ENCODE measurements at places on chromosomes 2 and 18. TPM values are rescaled to one million over a fixed set of nuclear protein-coding genes. Genes with fewer than 3 reads are reported as not detected.

- no peak for DNase-seq
These were observed at the start of gene PRKD3 for GRCh38 chr2:37324786-37325624. Gene PRKD3, minus strand, starts transcription at chr2:37324833. Its CDS starts 8,309 bp downstream, at chr2:37316524.

DNA sequence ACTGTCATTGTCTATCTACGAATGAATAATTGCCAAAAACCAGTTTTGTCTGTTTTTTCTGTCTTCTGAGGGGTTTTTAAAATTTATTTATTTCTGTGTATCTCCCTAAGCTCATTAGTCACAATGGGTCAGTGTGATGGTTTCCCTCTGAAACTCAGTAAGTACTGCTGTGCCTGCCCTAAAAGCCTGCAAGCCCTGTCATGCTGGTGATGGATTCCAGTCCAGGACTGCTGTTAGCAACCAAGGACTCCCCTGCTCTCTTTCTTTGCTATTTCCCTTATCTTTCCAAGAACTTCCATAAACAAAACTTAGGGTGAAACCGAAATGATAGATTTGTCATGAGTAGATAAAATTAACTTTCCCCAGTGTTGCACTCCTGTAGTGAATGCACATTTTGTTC is 11.8 kb upstream of the DSG2 start:
- DNase-seq = no peak

IL36RN gene
- not detected for polyA plus RNA-seq

DNA sequence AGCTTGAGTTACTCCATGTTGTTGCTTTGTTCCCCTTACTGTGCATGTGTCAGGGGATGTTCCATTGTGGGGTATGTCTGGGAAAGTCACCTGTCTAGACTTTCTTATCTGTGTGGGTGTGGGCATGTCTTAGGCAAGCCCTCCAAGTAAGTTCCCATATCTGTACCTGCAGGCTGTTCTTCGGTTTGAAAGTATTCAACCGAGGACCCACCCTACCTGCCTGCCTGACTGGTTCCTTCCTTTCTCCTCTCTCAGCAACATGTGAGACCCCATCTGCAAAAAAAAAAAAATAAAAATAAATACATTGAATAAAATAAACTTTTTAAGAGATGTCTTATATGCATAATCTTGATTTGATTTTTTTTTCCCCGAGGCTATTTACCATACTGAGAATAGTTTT is 622.7 kb downstream of the TDRD15 start:
- DNase-seq = no peak

RAX gene
- polyA plus RNA-seq = not detected

ZBTB7C gene
- polyA plus RNA-seq = not detected

DNA sequence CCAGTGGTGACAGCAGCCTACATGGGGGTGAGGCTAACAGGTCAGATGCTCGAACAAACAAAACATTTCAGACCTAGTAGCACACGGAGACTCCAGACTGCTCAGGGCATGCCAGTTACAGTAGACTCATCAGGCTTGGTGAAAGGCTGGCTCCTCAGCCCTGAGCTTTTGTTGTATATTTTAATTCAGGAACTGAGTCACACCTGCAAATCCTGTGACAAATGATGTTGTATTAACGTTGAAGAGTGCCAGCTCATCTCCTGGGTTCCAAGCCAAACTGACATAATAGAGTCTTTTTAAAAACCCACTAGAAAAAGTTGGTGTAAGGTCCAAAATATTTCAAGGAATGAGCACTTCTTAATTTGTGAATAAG is 65.3 kb downstream of the C1D start:
- peak; percentile 27 for DNase-seq

GRCh38 chr2:21001225-21001946 is 42.5 kb downstream of the APOB start:
- no peak for DNase-seq

GRCh38 chr2:7971248-7971647 is 710.6 kb upstream of the ID2 start:
- DNase-seq = no peak

DNA sequence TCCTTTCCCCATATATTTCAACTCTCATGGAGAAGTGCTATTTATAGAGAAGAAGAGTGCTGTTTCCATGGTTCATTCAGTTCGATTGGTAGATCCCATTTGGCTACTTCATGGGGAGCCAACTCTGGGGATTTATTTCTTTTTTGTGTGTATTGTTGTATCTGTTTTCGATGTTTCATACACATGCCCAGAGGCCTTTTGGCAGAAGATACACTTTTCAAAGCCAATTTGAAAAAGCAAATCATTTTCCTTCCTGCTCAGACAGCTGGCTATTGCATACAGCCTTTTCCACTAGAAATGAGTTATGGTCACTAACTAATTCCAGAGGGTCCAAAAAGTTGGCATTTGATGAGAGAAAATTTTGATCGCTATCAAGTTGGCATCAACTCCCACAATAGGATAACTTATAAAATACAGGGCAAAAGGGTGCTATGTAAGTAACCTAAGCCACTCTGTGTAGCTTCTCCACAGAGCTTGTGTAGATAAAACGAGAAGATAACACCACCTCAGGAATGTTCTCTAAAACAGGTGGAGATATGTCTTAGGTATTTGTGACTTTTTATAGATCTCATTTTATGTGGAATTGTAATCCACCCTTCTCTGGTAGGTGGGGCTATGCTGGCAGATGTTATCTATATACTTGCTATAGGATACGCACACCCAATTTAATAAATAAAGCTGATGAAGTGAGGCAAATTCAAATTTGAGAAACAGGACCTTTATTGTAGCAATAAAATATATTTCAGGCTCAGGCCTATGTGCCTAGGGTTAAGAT is 798.5 kb downstream of the SATB2 start:
- DNase-seq = no peak

GRCh38 chr2:16319551-16320121 is 346.0 kb downstream of the CYRIA start:
- DNase-seq = no peak

DNA sequence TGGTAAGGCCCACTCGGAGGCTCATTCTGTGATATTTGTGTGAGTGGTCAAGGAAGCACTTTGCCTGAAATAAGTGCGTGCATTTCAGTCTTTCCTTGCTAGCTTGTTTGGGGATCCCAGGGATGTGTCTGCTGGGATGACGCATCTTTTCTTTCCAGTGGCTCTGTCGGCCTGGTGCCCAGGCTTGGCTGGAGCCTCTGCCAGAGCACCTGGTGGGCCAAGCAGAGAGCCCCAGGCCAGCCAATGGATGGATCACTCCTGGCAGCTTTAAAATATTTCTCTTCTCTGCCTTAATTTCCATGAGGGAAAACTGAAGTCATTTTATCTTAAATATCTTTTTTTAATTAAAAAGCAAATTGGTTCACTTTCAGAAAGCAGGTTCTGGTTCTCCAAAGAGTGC is 501.8 kb upstream of the HS6ST1 start:
- no peak for DNase-seq

DNA sequence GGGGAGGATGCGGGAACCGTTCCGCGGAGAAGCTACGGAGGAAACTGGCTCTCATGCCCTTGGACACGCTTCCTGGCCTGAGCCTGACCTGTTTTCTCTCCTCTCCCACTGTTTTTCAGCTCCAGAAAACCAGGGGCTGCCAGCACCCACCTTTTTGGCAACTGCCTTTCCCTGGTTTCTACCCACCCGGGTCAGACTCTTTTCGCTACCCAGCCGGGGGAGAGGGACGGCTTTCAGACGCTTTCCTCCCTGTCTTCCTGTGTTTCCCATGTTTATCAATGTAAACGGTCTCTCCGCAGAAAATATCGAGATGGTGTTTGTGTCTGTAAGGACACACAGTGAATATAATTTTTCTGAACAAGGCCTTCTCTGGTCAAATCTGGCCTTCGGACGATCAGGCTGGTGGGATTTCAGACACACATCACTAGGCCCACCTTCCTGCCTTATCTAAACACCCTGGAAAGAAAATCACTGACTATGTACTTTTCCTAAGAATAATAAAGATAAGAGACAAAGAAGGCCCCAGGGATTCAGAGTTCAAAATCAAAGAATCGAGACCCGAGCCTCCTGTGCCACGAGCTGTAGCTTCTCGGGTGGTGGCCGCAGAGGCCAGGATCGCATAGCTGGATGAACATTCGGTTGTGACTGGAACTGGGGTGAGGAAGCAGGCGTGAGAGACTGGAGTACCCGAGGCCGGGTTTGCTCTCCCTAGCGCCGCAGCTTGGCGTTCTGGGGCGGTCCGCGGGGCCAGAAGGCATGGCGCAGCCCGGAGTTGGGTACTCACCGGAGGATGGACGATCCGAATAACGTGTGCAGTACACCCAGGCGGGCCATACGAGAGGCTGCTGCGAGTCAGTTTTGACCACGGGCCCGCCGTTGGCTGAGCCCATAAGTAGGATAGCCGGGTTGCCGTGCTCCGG is 1.7 kb downstream of the EN1 start:
- no peak for DNase-seq

GRCh38 chr2:219944866-219945265 is 317.4 kb downstream of the SLC4A3 start:
- DNase-seq = no peak

DNA sequence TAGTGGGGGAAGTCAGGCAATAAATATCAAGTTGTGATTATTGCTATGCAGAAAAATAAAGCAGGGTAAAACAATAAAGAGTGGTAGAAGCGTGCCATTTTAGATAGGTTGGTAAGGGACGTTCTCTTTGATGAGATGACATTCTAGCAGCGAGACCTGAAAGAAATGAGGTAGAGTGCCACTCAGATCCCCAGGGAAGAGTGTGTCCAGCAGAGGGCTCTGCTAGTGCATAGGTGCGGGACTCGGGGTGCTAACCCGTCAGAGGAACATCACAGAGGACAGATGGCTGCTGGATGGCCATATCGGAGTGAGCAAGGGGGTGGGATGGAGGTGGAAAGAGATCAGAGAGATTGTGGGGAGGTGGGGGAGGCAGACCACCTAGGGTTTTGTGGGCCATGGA is 16.3 kb upstream of the GTF2A1L start:
- no peak for DNase-seq

DNA sequence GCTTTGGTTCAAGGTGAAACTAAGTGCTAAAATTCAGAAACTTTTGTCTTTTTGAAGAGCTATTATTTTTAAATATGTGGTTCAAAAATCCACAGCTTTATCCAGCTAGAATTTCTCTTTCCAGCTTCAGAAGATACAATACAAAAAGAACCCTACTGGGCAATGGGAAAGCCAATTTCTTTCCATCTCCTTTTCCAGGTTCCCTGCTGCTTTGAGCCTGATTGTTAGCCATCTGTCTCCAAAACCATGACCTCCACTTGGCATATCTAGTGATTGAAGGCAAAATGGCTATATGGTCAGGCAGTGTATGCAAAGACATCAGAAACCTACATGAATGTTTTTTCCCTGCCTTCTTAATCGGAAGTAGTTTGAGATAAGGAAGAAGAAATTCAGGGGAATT is 134.1 kb downstream of the KCNH7 start:
- no peak for DNase-seq
